ENCODE measurements at places on chromosomes 3 and 15. TPM values are rescaled to one million over a fixed set of nuclear protein-coding genes. Genes with fewer than 3 reads are reported as not detected.
A peak's percentile ranks its signal among the peaks of the same experiment; 100 is the strongest.

Gene SPTSSB
- not detected for total RNA-seq

Gene MBD4
- 33.6 TPM for total RNA-seq

Gene VGLL3
- 18.7 TPM for total RNA-seq

Gene PLS1
- total RNA-seq, result 13.3 TPM

Gene GOLGA6L25
- not detected for total RNA-seq

GRCh38 chr3:16912400-16913263, 27.9 kb downstream of the PLCL2 start:
- no peak for DNase-seq

DNA sequence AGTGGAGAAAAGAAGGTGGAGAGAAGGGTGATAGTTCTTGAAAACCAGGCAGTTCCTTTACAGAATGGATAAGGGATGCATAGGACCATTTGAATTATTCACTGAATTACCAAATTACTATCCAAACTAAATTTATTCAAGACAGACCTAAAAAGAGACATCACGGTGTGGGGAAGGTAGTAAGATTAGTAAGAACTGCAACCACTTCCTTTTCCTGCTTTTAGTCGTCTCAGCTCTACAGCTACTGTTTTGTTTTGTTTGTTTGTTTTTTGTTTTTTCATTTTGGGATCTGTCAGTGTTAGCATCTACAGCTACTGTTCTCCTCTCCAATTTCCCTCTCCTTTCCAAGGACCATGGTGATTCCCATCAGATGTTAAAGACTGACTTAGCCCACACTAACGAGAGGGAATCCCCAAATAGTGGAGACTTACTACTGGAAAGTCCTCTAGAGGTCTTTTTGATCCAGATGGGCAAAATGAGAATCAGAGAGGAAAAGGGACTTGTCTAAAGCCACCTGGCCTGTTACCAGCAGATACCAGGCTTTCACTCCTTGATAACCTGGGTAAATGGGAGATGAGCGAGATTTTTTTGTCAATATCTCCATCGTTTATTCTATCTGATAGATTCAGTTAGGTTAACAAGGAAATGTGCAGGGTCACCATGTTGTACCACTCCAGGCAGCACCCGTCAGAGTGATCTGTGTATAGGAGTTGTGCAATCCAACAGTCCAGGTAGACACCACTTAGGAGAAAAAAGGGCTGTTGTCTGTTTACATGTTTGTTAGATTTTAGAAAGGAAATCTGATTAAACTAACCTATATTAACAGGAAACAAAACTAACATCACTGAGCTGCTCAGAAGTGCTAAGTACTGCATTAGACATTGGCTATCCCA, 6.0 kb downstream of the HCLS1 start:
- no peak for DNase-seq

- peak; percentile 26 for DNase-seq
Observed at GRCh38 chr3:56962206-56962605, 98.3 kb upstream of the SPATA12 start.

DNA sequence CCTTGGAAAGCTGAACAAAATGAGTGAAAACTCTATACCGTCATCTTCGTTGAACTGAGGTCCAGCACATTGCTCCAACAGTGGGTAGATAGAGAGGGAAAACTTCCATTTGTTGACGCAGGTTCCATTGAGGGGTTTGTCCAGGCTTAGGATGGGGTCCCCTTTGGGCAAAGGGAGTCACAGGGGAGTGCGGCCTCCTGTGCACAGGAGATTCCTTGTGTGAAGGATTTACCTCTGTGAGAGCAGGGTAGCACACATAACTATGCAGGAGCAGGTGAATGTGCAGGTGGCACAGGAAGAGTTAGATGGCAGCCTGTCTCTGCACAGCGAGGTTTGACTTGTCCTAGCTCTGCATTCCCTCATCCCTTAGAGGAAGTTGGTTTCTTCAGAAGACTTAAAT, 139.3 kb downstream of the SNRPN start:
- DNase-seq, result no peak

GRCh38 chr15:68045289-68046265, 8.5 kb upstream of the PIAS1 start:
- no peak for DNase-seq

GRCh38 chr3:109563149-109563548, 225.8 kb upstream of the DPPA4 start:
- DNase-seq, result no peak

DNA sequence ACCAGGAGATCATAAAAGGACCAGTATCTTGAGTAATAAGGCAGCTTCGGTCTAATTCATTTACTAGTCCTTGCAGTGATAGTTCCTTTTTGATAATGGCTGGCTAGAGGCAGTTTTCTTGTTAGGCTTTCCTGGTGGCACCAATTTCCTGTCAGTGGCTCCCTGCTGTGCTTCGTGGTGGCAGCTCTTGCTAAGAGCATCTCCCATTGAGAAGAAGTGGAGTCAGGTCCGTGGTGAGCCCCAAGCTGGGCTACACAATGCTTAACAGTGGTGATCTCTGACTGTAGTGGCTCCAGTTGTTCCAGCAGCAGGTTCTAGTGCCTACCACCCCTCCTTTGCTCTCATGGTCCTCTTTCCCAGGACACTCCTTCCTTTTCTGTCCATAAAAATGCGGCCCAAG, 111.2 kb downstream of the RAP2B start:
- DNase-seq, result no peak

GRCh38 chr3:33035596-33035995, 61.4 kb downstream of the GLB1 start:
- DNase-seq, result no peak

GRCh38 chr15:76065245-76065644, 5.5 kb downstream of the TMEM266 start:
- no peak for DNase-seq

- DNase-seq, result no peak
Observed at GRCh38 chr3:72487946-72488737, 360.1 kb downstream of the SHQ1 start.

- DNase-seq, result no peak
Observed at GRCh38 chr3:125179143-125179883, 33.2 kb downstream of the SLC12A8 start.

DNA sequence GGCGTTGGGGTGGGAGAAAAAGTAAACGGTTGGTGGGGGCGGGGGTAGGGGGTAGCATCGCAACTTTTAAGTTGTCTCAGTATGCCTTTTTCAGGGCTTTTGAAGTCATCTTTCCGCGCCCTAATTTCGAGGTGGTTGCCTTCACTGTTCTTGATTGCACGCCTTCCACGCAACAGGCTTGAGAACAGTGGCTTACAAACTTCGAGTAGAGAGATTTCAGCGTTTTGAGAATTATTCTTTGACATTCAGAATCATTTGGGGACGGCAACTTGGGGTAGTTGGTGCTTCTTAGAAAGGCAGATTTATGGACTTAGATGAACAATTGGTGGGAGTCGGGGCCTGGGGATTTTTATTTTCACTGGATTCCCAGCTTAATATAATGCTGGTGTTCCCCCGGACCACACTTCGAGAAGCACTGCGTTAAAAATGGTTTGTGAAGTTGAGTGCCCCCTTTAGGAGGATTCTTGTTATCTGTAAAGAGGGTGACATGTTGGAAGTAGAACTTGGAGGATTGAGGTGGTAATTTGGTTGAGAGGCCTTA, 880 bp downstream of the PPP4R2 start:
- DNase-seq, result peak; percentile 28

- no peak for DNase-seq
Observed at GRCh38 chr15:85792912-85793590, 1.7 kb downstream of the KLHL25 start.

DNA sequence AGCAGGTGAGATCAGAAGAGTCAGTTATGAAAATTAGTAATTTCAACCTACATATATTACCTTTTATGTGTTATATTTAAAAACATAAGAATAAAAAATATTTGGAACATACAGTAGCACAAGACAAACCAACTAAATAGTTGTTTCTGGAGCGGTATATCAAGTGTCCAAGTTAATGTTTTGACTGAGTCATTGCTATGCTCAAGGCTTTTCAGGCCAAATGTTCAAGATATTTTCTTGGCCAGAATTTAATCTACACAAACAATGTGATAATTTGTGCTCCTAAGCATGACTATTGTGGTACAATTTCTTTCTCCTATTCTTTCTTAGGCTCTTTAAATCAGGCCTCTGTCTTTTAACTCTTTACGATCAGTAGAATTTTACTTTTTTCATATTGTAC, 412.4 kb downstream of the RAP2B start:
- no peak for DNase-seq

DNA sequence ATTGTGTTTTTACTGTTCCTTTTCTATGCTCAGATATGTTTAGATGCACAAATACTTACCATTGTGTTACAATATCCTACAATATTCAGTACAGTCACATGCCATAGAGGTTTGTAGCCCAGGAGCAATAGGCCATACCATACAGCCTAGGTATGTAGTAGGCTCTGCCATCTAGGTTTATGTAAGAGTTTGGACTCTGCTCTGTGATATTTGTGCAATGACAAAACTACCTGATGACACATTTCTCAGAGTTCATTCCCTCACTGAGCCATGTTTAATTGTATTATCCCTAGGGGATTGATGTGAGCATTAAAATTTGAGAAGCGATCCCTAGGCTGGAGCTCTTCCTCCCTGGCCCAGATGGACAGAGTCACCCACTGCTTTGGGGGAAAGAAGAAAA, 270.0 kb upstream of the PROK2 start:
- no peak for DNase-seq

- no peak for DNase-seq
Observed at GRCh38 chr3:8474991-8475390, 26.6 kb upstream of the LMCD1 start.

DNA sequence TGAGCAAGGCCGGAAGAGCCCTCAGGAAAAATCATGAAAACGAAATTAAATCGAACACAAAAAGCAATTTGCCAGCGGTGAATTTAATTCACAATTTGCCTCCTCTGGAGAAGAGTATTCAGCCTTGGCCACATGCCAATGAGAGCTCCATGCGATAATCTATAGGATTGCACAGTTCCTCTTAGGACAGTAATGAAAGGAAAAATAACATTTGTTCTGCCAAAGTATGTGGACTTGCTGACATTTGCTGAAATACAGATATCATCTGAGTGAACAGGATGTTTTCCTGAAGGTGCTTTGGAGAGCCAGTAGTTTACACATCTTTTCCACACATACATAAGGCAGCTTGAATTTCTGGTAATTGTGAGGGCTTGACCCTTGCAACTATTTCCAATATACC, 188.6 kb upstream of the PDZRN3 start:
- DNase-seq, result no peak

DNA sequence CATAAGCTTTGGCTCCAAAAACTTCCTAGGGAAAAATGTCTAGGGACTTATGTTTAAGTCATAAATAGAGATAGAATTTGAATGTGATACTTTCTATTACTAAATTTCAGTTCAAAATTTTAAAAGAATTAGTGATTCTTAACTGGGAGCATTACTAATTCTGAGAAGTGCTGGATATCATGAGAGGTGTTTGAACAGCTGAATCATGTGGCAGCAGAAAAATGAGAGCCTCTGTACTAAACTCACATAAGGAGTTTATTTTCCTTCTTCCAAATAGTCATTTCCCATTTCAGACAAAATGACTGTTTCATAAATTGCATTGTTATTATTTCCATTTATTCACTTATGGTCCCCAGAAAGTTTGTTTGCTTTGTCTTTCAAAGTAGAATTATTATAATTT, 62.7 kb downstream of the SLMAP start:
- DNase-seq, result no peak

DNA sequence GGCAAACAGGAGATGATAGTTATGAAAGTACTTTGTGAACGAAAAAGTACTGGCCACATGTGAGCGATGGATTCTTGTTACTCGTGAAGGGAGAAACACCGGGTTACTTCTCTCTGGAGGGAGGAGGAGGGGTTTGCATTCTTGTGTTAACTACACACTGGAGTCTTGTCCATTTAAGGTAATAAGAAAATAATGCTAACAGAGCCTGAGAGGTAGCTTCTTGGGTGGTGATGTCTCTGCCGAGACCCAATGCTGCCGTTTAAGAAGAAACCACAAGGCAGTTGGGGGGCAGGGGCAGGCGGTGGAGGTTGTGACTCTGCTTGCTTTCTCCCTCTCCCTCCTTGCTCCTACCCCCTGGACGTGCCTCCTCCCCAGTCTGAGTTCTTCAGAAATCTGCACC, 100.9 kb upstream of the ROPN1 start:
- DNase-seq, result no peak

DNA sequence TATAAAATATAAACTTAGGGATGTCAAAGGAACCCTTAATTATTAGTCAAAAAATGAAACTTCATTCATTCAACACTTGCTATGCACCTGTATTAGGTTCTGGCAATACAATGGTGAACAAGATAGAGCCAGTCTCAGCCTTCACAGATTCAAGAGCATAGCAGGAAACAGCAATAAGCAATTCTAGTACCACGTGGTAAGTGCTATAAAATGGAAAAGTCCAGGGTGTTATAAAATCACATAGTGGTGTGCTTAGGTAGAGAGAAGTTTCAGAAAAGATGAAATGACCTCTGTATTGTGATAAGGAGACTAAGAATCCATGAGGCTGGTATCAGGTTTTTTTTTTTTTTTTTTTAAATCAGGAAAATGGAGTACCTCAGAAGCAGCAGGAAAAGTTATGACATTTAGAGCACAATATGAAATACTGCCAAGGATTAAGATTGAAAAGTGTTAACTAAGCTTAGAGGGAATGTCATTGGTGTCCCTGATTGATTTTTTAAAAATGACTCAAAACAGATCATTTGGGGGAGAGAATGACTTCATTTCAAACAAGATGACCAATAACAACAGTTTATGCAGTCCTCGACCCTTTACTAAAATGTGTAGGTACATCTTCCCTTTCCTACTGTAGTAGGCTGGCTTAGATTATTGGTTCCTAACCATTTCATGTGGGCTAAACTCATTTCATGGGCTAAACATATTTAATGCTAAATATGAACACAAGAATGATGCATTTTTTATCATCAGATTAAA, 5.0 kb downstream of the TOMM70 start:
- DNase-seq, result no peak

- no peak for DNase-seq
Observed at GRCh38 chr3:195401943-195402342, 40.9 kb downstream of the ACAP2 start.

GRCh38 chr3:127751163-127751621, 71.1 kb downstream of the MGLL start:
- no peak for DNase-seq

- DNase-seq, result no peak
Observed at GRCh38 chr3:169171739-169172138, 491.8 kb downstream of the MECOM start.

DNA sequence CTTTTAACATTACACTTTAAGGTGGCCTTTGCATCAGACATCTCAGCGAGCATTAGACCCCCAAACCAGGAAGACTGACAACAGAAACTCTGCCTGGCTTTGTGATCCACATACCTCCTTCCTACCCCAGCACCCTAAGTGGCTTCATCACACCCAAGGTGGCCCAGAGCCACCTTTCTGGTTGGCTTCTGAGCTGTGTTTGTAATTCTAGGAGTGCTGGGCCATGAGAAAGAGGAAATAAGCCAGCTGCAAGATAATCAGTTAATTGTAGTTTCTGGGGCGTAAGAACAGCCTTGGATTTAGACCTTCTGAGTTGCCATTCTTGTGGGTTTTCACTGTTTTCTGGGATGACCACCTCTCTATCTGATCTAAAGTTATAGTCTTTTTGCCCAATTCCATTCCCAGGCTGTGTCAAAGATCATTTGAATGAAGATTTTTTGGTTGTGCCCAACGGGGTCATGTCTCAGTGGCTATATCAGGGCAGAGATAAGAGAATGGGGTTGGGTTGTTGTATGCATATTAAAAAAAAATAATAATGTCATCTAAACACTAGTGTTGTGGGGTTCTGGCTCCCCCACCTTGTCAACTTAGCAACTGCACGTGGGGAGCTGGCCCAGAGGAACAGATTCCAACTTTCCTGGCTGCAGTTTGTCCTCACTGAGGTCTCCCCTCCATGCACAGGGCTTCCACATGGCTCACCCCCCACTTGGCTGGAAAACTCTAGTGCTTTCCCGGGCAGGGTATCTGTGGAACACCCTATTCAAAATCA, 234.8 kb upstream of the WNT5A start:
- peak; percentile 21 for DNase-seq

GRCh38 chr15:95269242-95270183, 1038.2 kb downstream of the MCTP2 start:
- no peak for DNase-seq
